ENCODE measurements at places on chromosomes 4 and X.

GRCh38 chrX:38080808-38081207 lies 74.5 kb downstream of the SYTL5 start:
- no peak for DNase-seq

GRCh38 chr4:33255507-33255906 lies 2535.3 kb downstream of the PCDH7 start:
- DNase-seq: no peak

GRCh38 chr4:62549601-62550000 lies 1349.5 kb downstream of the ADGRL3 start:
- no peak for DNase-seq

DNA sequence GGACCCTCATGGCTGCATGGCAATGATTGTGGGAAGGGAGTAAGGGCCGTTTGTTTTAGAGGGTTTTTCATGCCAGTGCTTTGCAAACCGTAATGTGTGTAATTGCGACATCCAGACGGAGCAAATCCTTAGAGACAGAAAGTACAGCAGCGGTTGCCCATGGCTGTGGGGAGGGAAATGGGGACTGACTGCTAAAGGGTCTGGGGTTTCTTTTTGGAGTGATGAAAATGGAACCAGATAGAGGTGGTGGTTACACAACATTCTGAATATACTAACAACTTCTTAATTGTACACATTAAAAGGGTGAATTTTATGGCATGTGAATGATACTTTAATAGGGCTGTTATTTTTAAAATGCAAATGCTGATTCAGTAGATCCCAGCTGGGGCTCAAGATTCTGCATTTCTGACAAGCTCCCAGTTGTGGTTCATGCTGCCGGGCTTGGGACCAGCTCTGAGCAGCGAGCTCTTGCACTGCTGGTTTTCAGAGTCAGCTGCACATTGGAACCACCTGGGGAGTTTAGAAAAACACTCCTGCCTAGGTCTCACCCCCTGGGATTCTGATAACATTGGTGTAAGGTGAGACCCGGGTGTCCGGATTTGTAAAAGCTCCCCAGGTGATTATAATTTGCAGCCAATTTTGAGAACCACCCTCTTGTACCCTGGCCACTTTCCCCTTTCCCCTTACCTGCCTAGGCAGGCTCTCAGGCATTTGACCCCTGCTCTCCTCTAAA lies 47.7 kb downstream of the PRPS1 start:
- no peak for DNase-seq

Measured in SW 1271 (cell line).